Hepatic stellate cell (primary cell): ENCODE measurements at places on chromosomes 4 and X.

GRCh38 chr4:176656108-176656507 is 136.6 kb downstream of the VEGFC start:
- no peak for DNase-seq

DNA sequence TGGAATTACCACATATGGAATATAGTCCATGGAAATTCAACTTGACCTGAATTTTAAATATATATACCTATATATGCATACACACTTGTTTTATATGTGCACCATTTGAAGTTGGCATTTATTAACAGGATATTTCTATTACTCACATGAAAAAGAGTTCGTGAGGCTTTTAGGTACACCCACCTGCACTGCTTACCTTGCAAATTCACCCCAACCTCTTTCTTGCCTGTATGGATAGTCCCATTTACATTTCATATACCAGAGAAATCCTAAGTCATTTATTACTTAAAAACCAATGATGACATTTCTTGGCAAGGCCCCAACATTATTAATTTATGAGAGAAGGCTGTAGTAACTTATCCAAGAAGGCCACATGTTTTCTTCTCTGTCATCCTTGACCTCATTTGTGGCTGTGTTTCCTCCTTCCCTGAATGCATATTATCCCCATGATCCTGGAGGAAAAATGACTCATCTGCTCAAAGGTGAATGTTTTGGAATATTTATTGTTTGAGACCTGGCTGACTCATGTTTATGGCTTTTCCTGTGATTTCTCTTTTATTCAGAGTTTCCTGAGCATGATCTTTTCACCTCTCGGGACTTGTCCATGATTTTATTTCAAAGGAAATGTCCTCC is 62.2 kb upstream of the FAM241A start:
- DNase-seq, result peak; percentile 24

DNA sequence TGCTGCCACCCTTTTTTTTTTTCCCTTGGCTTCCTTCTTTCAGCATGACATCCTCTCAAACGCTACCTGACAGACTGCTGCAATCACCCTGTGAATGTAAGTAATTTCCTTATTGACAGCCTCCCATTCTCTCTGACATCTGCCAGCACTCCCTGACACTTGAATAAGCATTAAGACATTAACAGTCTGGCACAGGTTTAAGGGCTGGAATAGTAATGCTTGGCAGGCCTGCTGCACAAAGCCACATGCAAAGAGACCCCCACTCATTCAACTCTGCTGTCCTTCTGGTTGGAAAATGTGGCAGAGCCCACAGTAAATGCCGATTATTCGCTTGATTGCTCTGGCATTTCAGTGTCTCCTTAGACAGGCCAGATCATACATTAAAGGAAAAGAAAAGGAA is 28.1 kb upstream of the RASGEF1B start:
- DNase-seq, result no peak

DNA sequence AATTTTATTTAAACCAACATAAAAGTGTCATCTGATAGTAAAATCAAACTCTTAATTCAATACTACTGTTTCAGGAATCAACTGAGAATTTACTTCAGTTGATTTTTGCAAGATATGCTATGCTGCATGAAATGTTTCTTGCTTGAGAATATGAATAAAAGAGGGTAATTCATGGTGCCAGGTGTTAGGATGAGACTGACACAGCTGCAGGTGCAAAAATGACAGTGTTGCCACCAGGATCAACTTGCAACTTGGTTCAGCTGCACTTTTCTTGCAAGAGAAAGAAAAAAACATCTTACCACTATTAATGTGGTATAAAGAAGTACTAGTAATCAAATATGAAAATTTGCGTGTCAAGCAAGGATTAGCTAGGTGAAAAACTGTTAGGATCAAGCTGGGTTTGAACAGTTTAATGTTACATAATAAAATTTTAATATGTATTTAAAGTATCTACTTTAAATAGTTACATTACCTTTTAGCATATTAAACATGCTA is 49.7 kb downstream of the CHIC2 start:
- no peak for DNase-seq

DNA sequence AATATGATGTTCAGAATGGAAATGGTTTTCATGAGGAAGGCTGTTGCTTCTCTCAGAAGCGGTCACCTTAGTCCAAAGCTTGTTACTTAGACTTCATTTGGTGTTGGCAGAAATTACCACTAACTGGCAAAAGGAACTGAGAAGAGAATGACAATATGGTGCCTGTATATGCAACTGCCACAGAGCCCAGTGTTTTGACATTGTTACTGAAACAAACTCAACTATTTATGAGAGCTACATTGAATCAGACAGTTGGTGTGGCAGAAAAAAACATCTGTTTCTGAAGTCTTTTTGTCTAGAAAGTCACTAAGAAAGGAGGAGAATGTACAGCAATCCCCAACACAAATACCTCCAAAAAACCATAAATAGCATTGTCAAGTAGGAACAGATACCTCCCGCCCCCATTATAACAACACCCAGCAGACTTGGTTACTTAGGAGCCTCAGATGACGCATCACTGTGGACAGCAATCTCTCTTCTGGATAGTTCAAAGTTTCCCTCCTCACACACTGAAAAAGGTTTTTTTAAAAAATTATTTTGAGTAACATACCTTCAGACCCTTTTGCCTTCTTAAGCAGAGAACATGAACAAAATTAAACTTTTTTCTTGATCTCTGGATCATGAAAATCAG is 92.2 kb downstream of the MAML3 start:
- DNase-seq, result no peak
